Foreskin keratinocyte (primary cell): ENCODE measurements at places on chromosomes 2 and 18. TPM values are rescaled to one million over a fixed set of nuclear protein-coding genes. Genes with fewer than 3 reads are reported as not detected.

Gene TMEM200C
- 0.14 TPM in 1 of 2 replicates, not detected in the other for total RNA-seq

Gene WNT6
- not detected in 2 replicates for total RNA-seq

Gene LYPD6B
- 5.2 and 7.7 TPM in 2 replicates for total RNA-seq

Gene IL1RN
- total RNA-seq, result 20.8 and 28.9 TPM in 2 replicates

Gene AOX1
- 7.6 and 16.8 TPM in 2 replicates for total RNA-seq

Gene RAD51AP2
- 0.04 and 0.10 TPM in 2 replicates for total RNA-seq

Gene SYT4
- total RNA-seq, result not detected in 2 replicates

Gene TRIM54
- not detected in 2 replicates for total RNA-seq

Gene DUSP2
- 1.9 and 2.6 TPM in 2 replicates for total RNA-seq
